ENCODE measurements at places on chromosomes 7 and 10.

DNA sequence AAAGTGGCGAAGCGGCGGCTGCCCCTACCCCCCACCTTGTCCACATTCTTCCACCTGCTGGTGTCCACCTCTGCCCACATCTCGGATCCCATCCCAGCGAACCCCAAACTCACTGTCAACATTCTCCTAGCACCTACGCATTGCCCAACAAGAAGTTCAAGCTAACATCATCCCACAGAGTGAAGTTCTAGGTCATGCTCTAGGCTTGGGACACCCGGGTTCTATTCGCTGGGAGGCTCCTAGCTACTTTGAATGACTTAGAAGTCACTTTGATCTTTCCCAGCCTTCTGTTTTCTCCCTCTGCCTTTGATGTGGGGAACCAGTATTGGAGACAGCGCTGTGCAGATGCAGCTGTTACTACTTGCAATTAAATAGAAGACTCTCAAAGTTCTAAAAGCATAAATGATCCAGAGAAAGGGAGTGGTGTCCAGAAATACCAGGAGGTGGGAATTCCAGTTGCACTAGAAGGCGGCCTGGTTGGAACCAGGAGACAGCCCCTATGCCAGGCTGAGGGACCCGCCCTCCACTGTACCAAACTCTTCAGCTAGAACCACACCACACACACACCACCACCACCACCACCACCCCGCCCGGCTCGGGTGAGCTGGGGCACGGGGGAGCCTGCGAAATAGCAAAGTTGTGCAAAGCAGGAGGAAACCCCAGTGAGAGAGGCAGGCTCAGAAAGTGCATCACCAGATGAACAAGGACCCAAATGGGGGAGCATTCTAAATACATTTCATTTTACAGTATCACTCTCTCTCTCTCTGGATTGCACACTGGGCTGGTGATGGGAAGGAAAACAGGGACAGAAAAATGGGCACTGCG lies 5.5 kb upstream of the VGF start:
- DNase-seq = no peak

- DNase-seq = no peak
These were observed 129.2 kb downstream of the GNAI1 start for GRCh38 chr7:80263821-80264220.

DNA sequence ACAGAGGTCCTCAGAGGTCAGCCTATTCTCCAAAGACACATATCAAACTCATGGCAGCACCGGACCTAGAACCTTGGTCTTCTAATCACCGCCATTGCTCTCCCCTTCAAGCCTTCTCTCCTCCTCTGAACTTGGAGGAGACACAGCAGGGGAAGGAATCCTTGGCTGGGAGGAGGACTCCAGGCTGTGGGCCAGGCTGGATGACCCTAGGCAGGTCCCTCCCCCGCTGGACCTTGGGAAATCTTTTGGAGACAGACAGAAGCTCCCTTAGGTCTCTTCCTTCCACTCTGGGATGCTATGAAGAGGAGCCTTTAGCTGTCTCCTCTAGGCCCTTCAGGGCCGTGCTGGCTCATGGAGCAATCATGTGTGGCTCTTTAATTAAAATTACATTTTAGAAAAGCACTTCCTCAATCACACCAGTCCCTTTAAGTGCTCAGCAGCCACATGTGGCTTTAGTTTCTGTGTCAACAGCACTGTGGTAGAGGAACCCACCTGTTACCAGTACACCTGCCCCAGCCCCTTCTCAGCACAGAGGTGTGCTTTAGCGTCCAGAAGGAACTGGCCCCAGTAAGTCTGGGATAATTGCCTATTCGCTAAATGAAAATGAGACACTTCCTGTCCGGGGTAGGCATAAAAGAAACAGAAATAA lies 238.2 kb downstream of the CELF2 start:
- DNase-seq = no peak

DNA sequence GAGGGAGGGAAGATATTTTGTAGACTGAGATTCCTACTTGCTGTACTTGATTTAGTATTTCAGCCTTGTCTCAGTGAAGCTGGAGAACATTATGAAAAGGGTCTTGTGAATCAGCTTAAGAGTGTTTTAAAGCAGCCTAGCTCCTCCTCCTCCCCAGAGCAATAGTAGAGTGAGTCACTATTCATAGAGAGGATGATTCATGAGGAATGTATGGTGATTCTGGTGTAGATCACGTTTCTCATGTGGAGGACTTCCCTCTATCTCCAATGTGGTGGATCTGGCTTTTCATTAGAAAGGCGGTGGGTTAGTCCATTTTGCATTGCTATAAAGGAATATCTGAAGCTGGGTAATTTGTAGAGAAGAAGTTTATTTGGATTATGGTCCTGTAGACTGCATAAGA lies 340.1 kb upstream of the CHRM2 start:
- DNase-seq = no peak

DNA sequence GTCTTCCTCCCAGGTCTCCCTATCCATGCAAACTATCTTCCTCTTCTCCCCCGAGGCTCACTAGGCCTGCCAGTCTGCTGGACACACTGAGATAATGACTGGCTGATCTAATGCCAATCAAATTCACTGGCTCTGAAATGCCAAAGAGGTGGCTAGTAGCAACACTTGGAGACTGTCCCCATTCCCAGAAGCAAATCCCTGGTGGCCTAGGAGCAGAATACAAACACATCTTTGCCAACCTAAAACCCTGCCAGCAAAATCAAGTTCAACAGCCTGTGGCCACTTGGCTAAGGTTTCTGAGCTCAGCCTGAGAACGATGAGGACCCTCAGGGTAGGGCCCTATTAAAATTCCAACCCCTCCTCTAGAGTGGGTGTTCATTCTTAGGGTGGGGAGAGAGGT lies 46.6 kb downstream of the SH3PXD2A start:
- DNase-seq = no peak

- no peak for DNase-seq
These were observed 309.4 kb upstream of the ZNF32 start for GRCh38 chr10:43958071-43958432.

DNA sequence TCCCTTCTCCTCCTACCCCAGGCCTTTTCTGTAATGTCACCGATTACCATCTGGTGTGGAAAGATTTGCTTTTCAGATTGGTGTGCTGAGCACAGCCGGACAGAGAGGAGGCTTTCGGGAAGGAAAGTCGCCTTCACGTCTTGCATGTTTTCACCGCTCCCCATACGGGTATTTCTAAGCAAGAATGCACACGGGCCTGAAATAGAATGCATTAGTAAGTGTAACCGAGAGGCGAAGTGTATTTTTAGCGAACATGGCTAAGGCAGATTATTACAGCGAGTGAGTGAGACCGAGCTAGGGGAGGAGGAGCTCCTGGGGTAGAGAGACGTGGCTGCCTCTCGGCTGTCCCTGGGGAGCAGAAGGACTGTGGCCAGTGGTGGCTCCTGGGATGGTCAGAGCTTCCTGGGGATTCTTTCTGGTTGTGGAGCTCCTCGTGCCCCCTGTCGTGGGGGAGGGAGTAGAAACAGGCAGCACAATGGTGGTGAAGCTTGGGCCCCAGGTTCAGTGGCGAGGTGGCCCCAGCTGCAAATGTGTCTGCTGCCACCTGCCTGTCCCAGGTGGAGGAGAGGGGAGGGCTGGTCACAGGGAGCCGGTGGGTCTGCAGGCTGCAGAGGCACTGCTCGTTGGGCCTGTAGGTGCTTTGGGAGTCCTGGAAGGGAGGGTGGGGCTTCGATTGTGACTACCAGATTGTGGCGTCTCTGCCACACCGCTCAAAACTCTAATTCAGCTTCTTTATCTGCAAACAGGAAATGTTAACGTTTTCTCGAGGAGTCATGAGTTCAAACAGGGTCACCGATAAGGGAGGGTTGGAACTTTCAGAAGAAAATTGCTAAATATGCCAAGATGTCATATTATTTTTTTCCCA lies 135.8 kb downstream of the CAMK1D start:
- DNase-seq = no peak

DNA sequence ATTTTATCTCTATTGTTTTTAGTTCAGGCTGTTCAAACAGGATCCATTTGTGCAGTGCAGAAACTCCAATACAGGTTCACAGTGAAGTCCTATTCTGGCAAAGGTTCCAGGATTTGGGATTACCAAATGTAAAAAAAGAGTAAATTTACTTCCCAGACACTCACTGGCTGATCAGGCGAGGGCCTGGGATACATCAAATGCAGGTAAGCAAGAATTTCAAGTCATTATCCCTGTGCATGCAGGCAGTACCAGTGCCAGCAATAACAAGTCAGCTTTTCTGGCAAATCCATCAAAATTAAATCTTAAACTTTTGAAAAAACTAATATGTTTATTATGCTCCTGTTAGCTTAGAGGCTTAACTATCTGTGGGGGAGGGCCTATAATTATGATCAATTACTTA lies 6.3 kb downstream of the CDK6 start:
- no peak for DNase-seq

- DNase-seq = no peak
These were observed 975 bp downstream of the CNTNAP2 start for GRCh38 chr7:146117576-146117975.

GRCh38 chr10:89679986-89680385 lies 21.4 kb upstream of the KIF20B start:
- no peak for DNase-seq

DNA sequence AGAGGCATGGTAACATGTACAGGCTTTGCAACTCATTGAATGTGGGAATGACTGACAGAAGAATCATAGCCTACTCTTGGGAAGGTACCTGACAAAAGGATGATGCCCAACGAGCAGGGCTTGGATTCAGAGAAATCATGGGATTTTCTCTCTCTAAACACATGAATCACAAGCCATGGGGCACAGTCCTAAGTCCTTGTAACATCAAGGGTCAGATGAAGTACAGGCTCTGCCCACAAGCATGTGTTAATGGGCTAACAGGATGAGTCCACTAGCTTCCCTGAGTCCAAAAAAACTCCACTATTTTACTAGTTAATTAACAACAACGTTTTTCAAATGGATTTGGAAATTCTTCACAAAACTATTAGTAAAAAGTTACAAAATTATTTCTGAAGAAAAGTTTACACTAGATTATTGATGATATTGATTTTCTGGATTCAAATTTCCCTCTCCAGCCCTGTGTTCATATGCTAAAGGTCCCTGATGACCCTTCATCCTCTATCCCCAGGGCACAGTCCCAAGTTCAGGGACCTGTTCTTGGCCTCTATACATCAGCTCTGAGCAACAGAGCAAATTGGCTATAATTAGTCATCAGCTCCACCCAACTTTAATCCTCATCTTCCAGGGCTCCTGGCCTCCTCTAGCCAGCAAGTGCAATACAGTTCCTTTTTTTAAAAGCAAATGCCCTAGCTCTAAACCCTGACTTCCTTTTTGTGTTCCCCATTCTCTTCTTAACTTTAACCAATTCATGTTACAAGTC lies 99.8 kb downstream of the GSAP start:
- no peak for DNase-seq

GRCh38 chr7:8259586-8260222 lies 2.3 kb downstream of the ICA1 start:
- no peak for DNase-seq

GRCh38 chr7:102044984-102045673 lies 227.7 kb downstream of the CUX1 start:
- no peak for DNase-seq

DNA sequence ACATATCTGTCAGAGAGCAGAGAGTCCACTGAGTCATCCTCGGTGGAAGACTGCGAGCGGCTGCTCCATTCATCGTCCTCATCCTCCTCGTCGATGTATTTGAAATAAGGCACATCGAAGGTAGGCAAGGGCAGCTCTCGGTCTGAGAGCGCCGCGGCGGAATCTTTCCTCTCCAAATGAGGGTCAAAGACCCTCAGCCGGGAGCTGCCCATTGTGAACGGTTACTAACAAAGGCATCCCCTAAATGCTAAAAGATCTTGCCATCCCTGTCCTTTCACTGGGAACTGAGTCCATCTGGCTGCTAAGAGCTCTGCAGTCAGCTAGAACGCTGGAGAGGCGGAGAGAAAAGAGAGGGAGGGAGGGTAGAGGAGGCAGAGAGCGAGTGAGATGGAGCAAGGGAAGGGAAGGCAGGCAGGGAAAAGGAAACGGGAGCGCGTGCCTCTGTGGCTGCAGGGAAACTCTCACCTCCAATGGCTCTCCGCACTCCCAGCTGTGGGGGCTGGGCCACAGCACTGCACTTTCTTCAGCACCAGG lies 163.4 kb downstream of the RAPGEF5 start:
- DNase-seq = no peak

DNA sequence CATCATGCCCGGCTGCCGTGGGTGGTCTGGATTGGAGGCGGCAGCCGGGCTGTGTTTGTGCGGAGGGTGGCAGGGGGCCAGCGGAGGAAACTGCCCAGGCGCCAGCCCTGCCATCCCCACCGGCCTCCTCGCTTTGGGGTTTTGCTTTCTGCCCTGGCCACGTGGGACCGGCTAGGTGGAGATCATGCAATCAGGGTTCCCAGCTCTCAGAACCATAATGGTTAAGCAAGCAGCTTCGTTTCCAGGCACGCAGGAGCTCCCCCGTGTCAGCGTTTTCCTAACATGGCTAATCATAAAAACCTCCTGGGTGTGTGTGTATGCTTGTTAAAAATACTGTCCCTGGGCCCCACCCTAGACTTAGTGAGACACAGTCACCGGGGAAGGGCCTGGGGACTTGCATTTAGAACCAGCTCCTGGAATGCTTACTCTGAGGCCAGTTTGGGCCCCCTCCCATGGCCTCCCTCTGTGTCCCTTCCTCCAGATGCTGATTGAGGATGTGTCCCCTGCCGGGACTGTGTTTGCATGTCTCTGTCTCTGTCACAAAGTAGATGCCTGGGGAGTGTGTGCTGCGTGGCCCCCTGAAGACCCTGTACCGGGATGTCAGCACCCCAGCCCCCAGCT lies 119.3 kb downstream of the CUX1 start:
- DNase-seq = no peak

DNA sequence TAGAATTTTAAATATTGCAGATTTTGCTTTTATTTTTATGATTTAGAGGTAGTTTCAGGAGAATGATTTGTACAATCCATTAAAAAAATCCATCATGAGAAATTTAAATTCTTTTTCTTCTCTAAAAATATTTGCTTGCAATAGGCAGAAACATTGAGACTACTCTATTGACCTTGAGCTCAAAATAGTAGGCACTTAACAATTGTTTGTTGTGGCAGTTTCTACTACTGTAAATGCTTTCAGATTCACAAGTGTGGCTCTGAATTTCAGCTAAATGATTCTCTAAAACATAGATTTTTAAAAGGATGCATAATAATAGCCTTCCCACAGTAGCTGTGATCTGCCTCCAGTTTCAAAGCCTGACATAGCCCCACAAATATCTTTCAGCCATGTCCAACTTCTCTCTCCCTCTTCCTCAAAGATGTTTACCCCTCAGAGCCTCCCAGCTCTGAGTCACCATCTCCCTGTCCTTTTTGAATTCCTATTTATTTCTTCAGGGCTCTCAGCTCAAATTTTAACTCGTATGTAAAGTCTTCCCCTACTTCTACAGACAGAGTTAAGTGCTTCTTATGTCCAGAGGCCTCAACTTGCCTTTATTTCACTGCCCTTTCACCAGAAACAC lies 160.5 kb downstream of the AOAH start:
- no peak for DNase-seq

- no peak for DNase-seq
These were observed 77.3 kb upstream of the SAMD8 start for GRCh38 chr10:75034131-75034512.
